ENCODE measurements at places on chromosomes 13 and 19.

GRCh38 chr19:36488846-36489117 is 579 bp downstream of the ZNF566 start:
- peak; percentile 6 for DNase-seq

DNA sequence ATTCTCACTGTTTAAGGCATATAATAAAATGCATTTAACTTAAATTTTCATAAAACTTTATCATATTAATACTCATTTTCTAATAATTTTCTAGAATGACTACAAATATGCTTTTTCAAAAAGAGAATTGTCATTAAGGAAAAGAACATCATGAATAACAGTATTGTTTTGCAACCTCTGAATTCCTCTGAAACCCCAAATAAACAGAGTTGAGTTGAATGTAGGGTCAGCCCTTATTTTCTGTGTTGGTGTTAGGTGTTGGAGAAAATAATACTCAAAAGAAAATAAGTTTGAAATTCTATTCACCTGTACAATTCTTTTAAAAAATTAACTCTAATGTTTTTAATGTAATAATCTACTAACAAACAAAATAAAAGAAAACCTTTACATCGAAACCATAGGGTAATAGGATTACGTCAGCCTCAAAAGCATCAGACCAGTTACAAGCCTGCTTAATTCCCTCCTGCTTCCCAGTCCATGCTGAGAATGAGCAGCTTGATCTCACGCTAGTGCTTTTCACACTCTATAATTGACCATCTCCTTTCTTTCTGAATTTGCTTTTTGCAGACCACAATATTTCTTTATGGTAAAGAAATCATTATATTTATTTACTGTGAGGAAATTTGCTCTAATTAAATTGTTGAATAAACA is 160.9 kb downstream of the PCDH9 start:
- no peak for DNase-seq

GRCh38 chr13:32878163-32878562 is 138.1 kb upstream of the KL start:
- peak; percentile 20 for DNase-seq

DNA sequence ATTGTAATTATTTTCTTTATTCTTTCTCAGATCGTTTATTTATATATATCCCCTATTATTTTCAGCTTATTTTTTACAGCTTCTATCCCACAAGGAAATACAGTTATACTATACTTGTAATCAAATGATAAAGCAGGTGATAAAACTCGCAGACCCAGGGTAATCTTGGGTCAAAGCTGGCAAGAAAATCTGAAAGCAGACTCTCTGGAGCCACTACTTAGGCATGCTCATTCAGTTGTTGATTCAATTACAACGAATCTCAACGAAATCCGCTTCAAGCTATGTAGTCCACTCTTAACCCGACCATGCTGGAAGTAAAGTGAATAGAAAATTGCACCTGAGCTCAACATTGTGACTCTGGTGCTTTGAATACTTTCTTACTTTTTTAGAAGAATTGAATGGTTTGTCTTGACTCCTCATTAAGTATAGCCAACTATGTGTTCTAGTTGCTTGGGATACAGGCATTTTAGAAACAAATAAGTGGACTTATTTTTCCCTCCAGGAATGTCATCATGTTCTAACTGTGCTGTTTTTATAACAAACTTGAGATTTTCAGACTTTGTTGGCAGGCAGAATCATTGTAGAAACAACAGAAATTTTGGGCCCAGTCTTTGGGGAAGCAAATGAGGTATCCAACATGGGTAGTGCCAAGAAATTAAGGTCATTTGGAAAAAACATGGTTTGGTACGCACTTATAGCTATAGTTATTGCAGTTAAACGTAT is 21.4 kb downstream of the ESD start:
- no peak for DNase-seq

DNA sequence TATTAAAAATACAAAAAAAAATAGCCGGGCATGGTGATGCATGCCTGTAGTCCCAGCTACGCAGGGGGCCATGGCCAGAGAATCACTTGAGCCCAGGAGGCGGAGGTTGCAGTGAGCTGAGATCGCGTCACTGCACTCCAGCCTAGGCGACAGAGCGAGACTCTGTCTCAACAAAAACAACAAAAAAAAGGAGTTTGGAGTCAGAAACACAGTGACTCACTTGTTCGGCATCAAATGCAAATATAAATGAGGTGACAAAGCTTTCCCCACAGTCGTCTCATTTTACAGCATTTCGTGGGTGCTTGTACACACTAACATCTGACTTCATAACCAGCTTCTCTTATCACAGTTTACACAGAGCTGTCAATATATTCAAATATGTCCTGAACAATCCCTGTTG is 11.0 kb downstream of the ZNF665 start:
- DNase-seq, result peak; percentile 28

- no peak for DNase-seq
These were observed 879.0 kb upstream of the SLITRK5 start for GRCh38 chr13:86792153-86792651.

DNA sequence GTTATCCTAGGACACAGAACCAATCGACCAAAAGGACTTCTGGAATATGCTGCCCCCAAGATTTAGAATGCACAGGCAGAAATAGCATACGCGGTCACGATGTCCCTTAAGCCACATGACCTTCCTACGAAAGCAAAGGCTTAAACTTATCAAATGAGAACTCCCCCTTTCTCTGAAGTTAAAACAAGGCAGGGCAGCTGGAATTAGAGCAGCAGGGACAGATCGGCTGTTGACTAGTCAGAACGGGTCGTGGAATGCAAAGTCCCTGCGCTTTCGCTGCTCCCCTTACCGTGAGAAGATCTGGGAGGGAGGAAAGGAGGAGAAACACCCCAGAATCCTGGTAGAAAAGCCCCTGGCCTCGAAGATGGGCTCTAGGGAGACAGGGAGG is 799 bp upstream of the USPL1 start:
- DNase-seq, result peak; percentile 97

DNA sequence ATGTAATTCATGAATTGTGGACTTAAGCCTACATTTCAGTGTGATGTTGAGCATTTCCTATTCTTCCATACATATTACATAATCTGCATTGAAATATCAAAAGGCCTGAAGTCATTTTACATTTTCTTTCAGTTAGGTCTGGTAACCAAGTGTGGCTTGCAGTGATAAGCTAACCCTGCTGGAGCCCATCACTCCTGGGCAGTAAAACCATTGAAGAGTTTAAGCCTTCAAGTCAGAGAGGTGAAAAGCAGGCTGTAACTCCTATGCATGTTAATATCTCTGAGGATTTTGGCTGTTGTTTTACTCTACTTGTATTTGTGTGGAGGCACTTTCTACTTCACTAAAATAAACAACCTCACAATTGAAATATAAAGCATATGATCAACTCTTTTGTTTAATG is 248.8 kb downstream of the SLITRK5 start:
- no peak for DNase-seq

- no peak for DNase-seq
These were observed 152.5 kb downstream of the IER2 start for GRCh38 chr19:13302526-13303270.

DNA sequence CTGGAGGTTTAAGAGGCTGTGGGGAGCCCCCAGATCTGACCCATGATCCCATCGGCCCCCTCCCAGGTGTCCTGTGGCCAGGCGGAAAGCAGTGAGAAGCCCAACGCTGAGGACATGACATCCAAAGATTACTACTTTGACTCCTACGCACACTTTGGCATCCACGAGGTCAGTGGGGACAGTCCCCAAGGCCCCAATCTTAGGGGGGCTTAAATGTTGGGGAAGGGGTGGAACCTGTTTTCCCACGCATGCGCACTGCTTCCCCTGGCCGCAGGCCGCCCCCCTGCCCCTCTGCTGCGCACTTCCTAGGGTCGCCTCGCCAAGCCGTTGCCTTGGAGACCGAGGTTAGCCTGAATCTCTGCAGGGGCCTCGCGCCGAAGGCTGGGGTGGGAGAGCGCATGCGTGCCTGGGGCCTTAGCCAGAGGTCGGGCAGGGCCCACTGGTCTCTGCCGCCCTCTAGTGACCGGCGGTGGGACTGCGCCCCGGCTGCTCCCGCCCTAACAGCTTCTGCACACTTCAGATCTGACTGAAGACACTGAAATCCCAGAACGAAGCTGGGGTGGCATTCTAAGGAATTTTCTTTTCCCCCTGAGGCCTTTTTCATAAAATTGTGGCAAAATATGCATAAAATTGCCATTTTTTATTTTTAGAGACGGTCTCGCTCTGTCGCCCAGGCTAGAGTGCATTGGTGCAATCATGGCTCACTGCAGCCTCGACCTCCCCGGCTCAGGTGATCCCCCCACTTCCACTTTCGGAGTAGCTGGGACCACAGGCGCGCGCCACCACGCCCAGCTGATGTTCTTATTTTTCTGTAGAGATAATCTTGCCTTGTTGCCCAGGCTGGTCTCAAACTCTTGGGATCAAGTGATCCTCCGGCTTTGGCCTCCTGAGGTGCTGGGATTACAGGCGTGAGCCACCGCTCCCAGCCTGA is 3.6 kb downstream of the PRMT1 start:
- peak; percentile 84 for DNase-seq

DNA sequence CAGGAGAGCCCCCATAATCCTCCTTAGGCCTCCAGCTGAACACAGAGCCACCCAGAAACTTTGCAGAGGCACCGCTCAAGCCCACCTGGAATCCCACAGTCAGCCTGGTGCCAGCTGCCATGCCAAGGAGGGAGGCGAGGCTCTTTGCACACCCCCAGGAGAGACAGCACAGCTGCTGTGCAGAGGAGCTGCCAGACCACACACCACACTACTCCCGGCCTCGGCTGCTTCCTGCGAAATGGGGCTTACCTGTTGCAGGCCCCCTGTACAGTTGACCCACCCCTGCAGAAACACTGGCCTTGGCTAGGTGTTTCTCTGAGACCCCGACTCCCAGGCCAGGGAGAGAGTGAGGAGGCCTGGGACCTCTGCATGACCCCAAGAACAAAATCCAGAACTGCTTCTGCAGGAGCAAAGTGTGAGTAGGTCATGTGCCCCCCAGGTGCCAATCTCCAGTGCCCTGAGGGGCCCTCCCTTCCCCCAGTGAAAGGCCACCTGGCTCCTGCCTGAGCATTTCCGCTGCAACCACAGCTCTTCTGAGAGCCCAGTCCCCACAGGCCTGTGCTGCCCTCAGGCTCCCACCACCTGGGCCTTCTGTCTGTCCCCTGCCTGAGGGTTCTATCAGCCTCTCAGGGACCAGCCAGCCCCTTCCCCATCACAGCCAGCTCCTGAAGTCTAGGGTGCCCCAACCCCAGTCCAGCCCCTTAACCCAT is 580.4 kb downstream of the UQCRFS1 start:
- no peak for DNase-seq

- DNase-seq, result peak; percentile 62
These were observed 27.3 kb downstream of the LRFN3 start for GRCh38 chr19:35963514-35963913.

DNA sequence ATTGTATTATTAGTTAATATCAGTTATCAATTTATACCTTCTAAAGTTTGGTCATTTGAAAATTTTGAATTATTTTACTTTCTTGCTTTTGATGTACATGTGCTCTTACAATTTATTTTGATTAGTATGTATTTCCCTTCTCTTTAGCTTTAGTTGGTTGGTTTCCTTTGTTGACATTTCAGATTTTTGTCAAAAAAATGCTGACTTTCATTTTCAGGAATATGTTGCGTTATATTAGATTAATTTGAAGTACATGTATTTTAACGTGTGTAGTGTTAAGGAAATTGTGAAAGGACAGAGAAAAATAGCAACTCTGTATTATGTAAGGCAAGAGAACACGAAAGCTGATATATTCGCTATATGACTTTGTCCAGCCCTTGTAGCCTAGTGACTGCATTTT is 342.9 kb upstream of the SLITRK6 start:
- DNase-seq, result no peak

DNA sequence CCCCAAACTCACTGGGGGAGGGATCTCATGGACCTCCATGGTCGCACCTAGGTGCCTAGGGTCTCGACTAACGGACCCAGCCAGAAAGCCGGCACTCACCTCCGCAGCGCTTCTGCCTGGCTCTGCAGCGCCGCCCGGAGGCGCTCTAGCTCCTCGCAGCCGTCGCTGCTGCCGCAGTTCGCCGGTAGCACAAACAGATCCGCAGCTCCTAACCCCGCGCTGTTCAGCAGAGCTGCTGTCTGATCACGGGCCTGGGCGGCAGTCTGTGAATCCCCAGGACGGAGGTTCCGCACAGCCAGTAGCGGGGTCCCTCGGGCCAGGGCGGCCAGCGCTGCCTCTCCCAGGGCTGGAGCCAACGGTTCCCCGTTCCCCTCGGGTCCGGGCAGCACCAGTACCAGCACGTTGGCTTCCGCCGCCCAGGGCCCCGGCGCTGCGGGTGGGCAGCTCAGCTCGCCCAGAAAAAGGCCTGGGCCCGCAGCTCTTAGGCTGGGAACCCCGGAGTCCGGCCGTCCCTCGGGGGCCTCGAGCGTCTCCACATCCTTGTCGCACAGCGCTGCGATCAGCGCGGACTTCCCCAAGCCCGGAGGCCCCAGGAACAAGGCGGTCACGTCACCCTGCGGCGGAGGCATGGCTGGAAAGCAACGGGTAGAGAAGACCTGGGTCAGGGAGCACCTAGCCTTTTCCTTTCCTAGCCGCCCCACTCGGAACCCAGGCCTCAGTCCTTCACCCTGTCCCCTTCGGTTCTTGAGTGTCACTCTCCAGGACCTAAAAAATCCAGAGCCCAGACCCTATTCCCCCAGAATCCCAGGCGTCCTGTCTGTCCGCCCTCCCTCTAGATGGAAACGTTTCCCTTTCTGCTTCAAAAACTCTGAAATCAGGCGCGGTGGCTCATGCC is 977 bp downstream of the IRGQ start:
- peak; percentile 71 for DNase-seq

- no peak for DNase-seq
These were observed 32.5 kb downstream of the UCHL3 start for GRCh38 chr13:75581874-75582640.

DNA sequence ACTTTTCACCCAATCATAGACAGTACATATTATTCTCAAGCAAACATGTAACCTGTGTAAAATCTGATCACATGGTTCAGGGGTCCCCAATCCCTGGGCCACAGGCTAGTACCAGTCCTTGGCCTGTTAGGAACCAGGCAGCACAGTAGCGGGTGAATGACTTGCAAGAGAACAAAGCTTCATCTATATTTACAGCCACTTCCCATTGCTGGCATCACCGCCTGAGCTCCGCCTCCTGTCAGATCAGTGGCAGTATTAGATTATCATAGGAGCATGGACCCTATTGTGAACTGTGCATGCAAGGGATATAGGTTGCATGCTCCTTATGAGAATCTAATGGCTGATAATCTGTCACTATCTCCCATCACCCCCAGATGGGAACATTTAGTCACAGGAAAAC is 133.1 kb downstream of the MAB21L1 start:
- no peak for DNase-seq

GRCh38 chr13:27026396-27026795 is 145.2 kb downstream of the USP12 start:
- no peak for DNase-seq
